ENCODE measurements at places on chromosomes 5 and 9.

DNA sequence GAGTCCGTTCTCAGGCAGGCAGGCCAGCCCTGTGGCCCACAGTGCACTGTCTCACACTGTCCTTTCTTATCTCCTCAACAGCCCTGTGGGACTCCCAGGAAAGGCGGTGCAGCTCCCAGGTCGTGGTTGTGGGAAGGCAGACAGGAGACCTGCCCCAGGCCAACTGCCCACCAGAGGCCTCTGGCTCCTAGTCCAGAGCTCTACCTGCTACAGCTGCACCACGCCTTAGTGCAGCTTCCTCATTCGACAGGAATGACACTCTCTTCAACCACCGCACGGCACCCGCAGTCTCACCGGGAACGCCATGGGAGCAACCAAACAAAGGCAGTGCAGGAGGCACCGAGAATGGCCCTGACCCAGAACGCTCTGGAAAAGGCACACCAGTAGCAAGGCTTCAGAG is 25.3 kb downstream of the CAMSAP1 start:
- DNase-seq = no peak

GRCh38 chr5:141637123-141637766 is 448 bp downstream of the RELL2 start:
- DNase-seq = peak; percentile 57

GRCh38 chr9:128257086-128257825 is 18.6 kb downstream of the GOLGA2 start:
- no peak for DNase-seq

GRCh38 chr5:39716532-39717028 is 291.8 kb upstream of the DAB2 start:
- DNase-seq = peak; percentile 74

- peak; percentile 67 for DNase-seq
Measured at GRCh38 chr5:136212252-136212721, 19.3 kb upstream of the SMIM32 start.

GRCh38 chr5:138110266-138110963 is 26.6 kb downstream of the WNT8A start:
- no peak for DNase-seq

DNA sequence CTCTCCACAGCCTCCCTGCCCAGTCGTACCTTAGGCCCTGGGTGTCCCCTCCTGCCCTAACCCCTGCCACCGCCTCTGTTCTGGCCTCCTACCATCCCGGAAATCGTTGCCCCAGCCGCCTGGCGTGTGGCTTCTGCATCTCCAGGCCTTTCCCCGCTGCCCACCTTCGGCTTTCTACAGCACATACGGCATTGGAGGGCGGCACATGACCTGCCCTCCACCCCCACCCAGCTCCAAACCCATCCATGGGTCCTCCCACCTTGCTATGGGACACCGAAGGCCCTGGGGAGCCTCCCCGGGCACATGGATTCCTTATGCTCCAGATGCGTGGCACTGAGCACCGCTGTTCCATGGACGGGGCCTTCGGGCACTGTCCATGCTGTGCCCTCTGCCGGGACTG is 32.0 kb downstream of the FGF18 start:
- DNase-seq = no peak

DNA sequence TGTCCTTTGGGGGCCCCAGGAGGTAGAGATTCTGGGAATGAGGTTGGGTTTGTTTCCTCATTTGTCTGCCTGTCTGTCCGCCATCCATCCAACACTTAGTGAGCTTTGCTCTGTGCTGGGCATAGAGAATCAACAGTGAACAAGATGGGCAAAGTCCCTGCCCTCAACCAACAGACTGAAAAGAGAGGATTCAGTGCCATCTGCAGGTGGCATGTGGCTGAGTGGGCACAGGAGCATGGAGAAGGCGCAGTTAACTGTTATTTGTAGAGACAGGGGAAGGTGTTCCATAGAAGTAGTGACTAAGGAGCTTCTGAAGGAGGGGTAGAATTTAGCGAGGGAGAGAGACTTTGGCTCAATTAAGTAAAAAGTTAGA is 23.1 kb downstream of the POLR1E start:
- DNase-seq = no peak

- no peak for DNase-seq
Measured at GRCh38 chr9:131198041-131198715, 72.8 kb downstream of the NUP214 start.

GRCh38 chr5:132714456-132715307 is 22.7 kb downstream of the KIF3A start:
- DNase-seq = no peak

DNA sequence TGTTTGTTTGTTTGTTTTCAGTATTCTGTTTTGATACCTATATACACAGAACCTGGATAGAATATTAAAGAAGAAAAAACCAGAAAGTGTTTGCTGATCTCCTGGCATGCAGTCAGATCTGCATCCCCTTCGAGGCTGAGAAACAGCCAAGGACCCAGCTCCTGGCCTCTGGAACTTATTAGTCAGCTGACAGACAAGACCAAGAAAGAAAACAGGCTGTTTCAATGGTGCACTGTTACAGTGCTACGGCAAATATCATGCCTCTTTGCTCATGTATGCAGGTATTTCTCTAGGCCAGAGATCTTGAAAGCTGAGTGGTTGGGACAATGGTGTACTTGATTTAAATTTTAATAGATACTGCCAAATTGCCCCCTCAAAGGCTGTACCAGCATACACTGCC is 95.0 kb downstream of the C5orf15 start:
- DNase-seq = no peak
